NCI-H510A (cell line): ENCODE measurements at places on chromosomes 5 and 9.
A peak's percentile ranks its signal among the peaks of the same experiment; 100 is the strongest.

GRCh38 chr9:138101444-138102234 lies 224.1 kb downstream of the CACNA1B start:
- no peak for DNase-seq

DNA sequence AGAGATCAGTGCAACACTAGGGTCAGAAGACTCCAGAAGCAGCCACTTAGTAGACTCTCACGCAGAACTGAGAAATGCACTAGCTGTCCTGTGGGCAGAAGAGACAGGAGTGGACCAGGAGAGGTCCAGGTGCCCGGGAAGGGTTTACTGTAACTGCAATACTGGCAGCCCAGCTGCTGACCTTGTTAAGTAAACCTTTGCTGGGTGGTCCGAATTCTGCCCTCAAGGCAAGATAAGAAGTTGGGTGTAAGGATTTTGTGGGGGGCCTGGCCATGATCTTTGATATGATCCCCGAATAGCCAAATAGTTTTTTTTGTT lies 91.3 kb downstream of the PDE6A start:
- no peak for DNase-seq

GRCh38 chr5:37738865-37739488 lies 100.9 kb downstream of the GDNF start:
- no peak for DNase-seq

GRCh38 chr5:955886-956761 lies 52.5 kb upstream of the NKD2 start:
- DNase-seq, result no peak

- DNase-seq, result no peak
Measured at GRCh38 chr5:56267856-56268255, 34.7 kb upstream of the ANKRD55 start.

DNA sequence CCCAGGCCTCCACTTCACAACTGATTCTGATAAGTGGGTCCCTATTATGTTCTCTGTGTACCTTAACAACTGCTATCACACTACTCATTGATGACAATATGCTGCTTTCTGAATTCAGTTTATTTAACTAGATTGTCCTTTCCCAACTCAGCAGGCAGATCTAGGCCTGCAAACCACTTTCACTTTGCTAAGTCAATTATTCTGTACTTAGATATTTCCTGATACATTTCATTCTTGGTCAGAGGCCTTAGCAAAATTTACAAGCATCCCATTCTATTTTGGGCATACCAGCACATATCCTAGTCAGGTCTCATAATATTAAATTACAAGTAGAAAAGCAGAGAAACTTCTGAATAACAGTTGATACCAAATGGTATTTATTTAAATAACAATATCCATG lies 235.7 kb upstream of the HAPLN1 start:
- DNase-seq, result no peak

DNA sequence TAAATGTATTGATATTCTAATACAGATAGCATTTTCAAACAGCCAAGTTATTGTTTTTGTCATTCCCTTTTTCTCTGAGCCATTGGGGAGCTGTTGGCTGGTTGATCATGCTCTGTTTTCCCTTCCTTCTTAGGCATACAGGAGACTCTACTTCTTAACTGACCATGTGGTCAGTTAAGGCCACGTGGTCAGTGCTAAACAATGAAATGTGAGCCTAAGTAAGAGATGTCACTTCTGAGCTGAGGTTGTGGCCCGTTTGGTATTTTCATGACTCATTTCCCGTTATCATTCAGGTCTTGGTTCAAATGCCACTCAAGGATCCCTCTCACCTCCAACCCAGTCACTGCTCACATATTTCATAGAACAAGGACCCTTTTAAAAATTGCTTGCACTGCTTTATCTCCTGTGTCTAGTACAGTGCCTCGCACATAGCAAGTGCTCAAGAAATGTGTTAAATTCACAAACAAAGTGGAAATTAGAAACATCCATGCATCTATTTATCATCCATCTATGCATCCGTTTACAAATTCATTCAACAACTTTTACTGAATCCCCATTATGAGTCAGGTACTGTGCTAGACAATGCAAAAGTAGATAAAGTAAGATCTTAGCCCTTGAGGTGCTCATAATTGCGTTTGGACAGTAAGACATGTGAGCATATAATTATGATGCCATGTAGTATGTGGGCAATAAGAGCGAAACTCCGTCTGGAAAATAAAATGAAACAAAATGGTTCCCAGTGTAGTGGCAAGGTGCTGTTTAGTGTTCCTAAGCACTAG lies 50.7 kb downstream of the ARRDC3 start:
- no peak for DNase-seq

GRCh38 chr5:38465061-38465460 lies 91.4 kb downstream of the LIFR start:
- peak; percentile 66 for DNase-seq

DNA sequence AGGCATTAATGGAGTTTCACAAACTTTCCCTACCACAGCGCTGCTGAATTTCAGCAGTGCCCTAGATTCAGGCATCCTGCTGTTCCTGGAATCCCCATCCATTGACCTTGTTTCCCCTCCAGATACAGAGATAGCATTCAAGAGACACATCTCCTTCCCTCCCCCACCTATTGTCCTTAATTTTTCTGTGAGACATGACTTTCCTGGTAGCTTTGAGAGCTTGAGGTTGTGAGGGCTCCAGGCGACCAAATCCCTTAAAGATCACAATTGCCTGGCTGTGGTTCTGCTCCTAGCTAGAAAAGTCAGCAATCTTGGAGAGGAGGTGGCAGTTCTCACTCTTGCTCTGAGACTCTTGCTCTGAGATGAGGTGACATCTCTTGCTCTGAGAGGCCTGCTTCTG lies 48.0 kb downstream of the PRR16 start:
- DNase-seq, result no peak

GRCh38 chr5:142610176-142611001 lies 75.5 kb downstream of the FGF1 start:
- DNase-seq, result no peak

DNA sequence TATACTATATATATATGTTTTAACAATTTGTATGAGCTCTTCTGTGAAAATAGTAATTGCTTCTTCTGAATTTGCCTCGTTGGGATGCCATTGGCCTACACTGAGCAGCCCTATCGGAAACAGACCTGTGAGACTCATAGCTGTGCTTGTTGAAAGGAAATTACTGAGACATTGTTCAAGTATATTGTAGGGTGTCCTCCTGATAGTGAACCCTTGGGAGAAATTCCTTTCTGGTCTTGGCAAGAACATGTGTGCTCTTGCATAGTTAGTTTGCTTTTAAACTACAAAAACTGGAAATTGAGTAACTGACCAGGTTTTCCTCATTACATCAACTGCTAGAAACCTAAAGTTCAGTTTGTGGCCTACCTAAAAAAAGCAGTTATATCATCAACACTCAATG lies 160.9 kb downstream of the LURAP1L start:
- DNase-seq, result no peak

- no peak for DNase-seq
Measured at GRCh38 chr5:17037751-17038150, 101.7 kb upstream of the MYO10 start.

GRCh38 chr5:58378613-58379390 lies 81.1 kb downstream of the PLK2 start:
- no peak for DNase-seq

DNA sequence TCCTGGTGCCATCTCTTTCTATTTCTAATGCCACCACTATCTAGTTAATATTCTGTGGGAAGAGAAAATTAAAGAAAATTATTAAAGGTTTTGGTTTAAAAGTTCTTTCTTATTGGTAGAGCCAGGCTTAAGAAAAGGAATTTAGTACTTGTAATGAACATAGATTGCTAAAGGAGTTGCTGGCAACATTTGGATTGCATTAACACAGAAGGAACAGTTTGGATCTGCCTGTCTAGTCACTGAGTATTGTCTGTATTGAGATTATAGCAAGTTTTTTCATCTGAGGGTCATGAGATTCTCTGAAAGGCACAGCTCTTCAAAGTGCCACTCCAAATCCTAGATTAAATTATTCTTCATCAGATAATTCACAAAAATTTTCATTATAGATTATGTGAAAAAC lies 32.0 kb downstream of the FSD1L start:
- DNase-seq, result no peak

- DNase-seq, result no peak
Measured at GRCh38 chr9:98930792-98931191, 12.9 kb upstream of the COL15A1 start.

GRCh38 chr5:40001796-40002195 lies 577.0 kb upstream of the DAB2 start:
- DNase-seq, result no peak

- no peak for DNase-seq
Measured at GRCh38 chr9:85173967-85174366, 504.4 kb downstream of the NTRK2 start.

GRCh38 chr9:71001780-71002386 lies 119.5 kb downstream of the TRPM3 start:
- peak; percentile 1 for DNase-seq

DNA sequence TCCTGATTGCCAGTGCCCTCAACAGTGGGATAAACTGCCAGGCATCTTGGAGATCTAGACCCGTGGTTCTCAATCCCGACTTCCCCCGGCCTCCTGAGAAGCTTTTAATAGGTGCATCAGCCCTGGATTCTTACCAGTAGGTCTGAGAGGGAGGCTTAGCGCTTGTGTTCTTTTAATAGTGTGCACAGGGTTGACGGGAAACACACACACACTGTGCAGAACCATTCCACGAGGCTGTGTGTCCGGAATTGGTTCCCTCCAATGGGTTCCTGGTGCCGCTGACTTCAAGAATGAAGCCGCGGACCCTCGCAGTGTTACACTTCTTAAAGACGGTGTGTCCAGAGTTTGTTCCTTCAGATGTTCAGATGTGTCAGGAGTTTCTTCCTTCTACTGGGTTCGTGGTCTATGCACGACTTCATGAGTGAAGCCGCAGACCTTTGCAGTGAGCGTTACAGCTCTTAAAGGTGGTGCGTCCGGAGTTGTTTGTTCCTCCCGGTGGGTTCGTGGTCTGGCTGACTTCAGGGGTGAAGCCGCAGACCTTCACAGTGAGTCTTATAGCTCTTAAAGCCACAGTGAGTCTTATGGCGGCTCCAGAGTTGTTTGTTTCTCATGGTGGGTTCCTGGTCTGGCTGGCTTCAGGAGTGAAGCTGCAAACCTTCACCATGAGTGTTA lies 46.6 kb upstream of the PRSS3 start:
- no peak for DNase-seq

DNA sequence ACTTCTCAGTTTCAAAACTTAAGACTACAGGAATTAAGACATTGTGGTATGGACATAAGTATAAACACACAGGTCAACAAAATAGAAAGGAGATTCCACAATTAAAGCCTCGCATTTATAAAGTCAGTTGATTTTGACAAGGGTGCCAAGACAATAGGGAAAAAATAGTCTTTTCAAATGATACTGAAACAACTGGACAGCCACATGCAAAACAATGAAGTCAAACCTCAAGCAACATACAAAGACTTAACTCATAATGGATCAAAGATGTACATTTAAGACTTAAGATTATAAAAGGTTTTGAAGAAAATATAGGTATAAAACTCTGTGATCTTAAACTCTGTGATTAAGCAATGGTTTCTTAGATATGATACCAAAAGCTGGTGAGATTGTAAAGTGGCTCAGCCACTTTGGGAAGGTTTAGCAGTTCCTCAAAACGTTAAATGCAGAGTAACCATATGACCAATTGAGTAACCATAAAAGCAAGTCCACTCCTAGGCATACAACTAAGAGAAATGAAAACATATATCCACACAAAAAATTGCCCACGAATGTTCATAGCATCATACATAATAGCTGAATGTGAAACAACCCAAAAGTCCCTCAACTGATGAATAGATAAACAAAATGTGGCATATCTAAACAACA lies 22.0 kb downstream of the HINT1 start:
- no peak for DNase-seq

GRCh38 chr5:12095808-12096281 lies 191.6 kb upstream of the CTNND2 start:
- DNase-seq, result peak; percentile 13

DNA sequence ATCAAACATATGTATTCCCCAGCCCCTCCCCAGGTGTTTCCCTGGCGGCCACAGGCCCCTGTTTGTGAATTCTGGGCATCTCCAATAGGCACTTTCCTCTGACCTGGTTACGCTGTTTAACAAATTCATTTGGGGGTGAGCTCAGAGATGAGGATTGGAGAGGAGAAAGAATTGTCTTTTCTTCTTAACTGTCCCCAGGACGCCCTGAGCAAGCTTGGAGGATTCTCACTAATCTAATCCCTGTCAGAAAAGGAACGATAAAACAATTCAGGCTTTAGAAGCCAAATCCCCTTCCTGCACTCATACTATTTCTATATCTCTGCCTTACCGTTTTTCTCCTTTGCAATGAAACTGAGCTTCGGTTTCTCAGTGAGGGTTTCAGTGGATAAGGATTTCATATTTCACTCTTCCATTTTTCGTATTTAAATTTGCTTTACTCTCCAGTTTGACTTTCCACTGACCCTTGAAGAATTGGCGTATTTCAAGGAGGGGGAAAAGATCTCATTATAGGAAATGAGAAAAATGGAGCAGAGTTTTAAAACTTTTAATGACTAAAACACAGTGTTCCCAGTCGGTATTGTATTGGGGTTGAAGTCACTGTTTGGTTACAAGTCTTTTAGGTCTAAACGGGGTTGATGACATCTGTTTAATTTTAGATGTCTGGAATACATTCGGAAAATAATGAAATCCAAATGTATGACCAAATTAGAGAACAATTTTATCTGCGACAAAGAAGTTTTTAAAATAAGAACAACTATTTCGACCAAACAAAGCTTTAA lies 180.1 kb downstream of the MACROH2A1 start:
- DNase-seq, result no peak

DNA sequence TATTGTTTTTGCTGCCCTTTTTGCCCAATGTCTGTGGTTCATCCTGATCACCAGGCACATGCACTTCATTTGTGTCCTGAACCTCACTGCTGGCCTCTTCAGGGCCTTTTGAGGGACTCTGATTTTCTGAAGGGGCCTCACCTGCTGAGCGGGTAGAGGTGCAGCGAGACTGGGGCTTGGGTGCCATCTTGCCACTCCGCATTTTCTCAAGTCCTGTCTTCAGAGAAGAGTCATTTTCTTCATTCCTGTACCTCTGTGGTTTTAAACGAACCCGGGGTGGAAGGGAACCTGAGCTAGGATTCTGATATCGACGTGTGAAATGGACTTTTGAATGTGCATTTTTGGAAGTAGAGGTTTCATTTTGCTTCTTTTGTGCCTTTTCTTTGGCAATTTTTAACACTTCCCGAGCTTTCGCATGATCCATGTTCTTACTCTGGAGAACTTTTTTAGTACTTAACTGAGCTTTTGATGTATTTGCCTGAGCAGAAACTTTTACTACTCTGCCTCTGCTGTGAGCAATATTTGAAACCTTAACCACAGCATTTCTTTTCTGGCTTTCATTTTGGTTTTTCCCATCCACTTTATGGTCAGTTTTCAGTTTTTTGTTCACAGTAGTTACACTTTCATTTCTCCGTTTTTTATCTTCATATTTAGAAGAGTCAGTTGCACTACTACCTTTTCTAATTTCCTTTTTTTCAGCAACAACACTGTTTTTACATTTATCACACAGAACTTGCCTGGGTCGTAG lies 26.1 kb downstream of the PWWP2A start:
- no peak for DNase-seq

GRCh38 chr5:171492781-171493180 lies 73.3 kb downstream of the FGF18 start:
- no peak for DNase-seq
